Subcutaneous preadipocyte (primary cell): ENCODE measurements at places on chromosomes 4 and X. TPM values are rescaled to one million over a fixed set of nuclear protein-coding genes. Genes with fewer than 3 reads are reported as not detected.

Gene HSFX2
- not detected in 2 replicates for total RNA-seq

Gene PPEF2
- total RNA-seq: under 0.01 TPM in 1 of 2 replicates, not detected in the other

Gene STAP1
- not detected in 2 replicates for total RNA-seq

Gene TMPRSS11A
- not detected in 2 replicates for total RNA-seq

Gene FTSJ1
- total RNA-seq: 65.4 and 89.9 TPM in 2 replicates

Gene SMIM31
- total RNA-seq: not detected in 2 replicates

Gene MAGEA2
- not detected in 2 replicates for total RNA-seq

Gene HTR2C
- not detected in 2 replicates for total RNA-seq

Gene SORCS2
- total RNA-seq: under 0.01 TPM in 2 replicates

Gene HPGDS
- not detected in 2 replicates for total RNA-seq

Gene ZNF182
- total RNA-seq: 2.6 and 3.1 TPM in 2 replicates

Gene DCAF8L1
- total RNA-seq: not detected in 2 replicates

Gene GABRG1
- not detected in 2 replicates for total RNA-seq

Gene MAGED4
- total RNA-seq: 14.3 and 17.0 TPM in 2 replicates

Gene RGN
- 0.98 and 1.5 TPM in 2 replicates for total RNA-seq

Gene CLTRN
- total RNA-seq: 0.20 and 0.37 TPM in 2 replicates

Gene FABP2
- not detected in 2 replicates for total RNA-seq

Gene IBSP
- total RNA-seq: not detected in 2 replicates

Gene GLRA2
- total RNA-seq: not detected in 2 replicates

Gene APELA
- total RNA-seq: not detected in 2 replicates

Gene RIBC1
- 0.59 and 0.73 TPM in 2 replicates for total RNA-seq

Gene FOXP3
- total RNA-seq: 0.37 TPM in 1 of 2 replicates, not detected in the other

Gene SYTL5
- under 0.01 TPM in 1 of 2 replicates, not detected in the other for total RNA-seq

Gene SLITRK4
- total RNA-seq: 6.6 and 7.0 TPM in 2 replicates

Gene AADAT
- 2.2 and 4.9 TPM in 2 replicates for total RNA-seq

Gene GLRA3
- total RNA-seq: not detected in 2 replicates

Gene SSX4B
- total RNA-seq: not detected in 2 replicates

Gene AMTN
- not detected in 2 replicates for total RNA-seq

Gene ASB12
- total RNA-seq: not detected in 2 replicates

Gene TNIP3
- total RNA-seq: 0.37 and 0.78 TPM in 2 replicates

Gene ADH1B
- total RNA-seq: 17.2 and 497 TPM in 2 replicates

Gene SYN1
- under 0.01 and 0.20 TPM in 2 replicates for total RNA-seq

Gene ABCE1
- total RNA-seq: 166 and 190 TPM in 2 replicates

Gene LUZP4
- not detected in 2 replicates for total RNA-seq

Gene ZCCHC18
- total RNA-seq: 0.37 TPM in 1 of 2 replicates, not detected in the other
